Stimulated activated CD4-positive, alpha-beta T cell treated with anti-CD3 and anti-CD28 coated beads, TNF-alpha, amount 100 ng/mL, for 1 hour (primary cell): ENCODE measurements at places on chromosomes 4 and X.

- DNase-seq, result no peak
Measured at GRCh38 chr4:39166177-39166576, 16.2 kb upstream of the WDR19 start.

- no peak for DNase-seq
Measured at GRCh38 chrX:97494756-97495372, 611.2 kb downstream of the RPA4 start.

- no peak for DNase-seq
Measured at GRCh38 chrX:14964500-14964899, 91.3 kb downstream of the MOSPD2 start.

DNA sequence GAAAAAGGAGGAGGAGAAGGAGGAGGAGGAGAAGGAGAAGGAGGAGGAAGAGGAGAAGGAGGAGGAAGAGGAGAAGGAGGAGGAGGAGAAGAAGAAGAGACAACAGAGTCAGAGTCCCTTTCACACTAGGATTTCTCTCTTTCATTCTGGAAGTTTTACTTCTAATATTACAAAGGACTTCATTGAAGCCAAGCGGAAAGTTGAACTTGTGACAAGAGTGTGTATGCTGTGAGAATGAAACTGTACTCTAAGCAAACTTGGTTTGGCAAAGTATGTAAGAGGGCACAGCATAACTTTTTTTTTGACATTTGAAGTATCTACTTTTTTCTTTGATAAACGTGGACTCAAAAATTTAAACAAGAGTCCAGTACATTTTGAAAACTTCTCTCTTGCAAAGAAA is 48.0 kb downstream of the CXCL8 start:
- DNase-seq, result no peak

DNA sequence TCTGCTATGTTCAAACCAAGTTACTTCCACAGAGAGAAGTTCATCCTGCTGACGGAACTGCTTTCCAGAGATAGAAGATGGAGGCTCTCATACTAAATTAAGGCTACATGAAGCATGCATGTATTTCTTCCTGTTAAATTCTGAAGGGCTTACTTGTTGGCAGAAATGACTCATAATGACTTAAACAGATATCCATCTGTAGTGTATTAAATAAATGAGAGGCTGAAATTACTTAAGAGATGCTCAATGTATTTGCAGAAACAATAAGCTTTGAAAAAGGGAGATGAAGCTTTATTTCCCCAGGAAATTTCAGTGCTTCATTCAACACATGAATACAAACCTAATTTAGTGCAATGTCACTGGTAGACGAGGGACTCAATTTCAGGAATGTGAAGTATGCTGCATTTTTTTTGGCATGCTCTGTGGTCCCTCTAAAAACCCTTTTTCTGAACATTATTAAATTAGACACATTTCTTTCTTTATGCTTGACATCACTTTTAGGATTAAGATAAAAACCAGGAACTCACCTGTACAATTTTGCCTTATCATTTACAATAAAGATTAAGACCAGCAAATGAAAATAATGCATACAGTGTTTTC is 759.1 kb upstream of the POU3F4 start:
- no peak for DNase-seq

GRCh38 chr4:57042711-57043169 is 64.0 kb downstream of the POLR2B start:
- DNase-seq, result no peak

DNA sequence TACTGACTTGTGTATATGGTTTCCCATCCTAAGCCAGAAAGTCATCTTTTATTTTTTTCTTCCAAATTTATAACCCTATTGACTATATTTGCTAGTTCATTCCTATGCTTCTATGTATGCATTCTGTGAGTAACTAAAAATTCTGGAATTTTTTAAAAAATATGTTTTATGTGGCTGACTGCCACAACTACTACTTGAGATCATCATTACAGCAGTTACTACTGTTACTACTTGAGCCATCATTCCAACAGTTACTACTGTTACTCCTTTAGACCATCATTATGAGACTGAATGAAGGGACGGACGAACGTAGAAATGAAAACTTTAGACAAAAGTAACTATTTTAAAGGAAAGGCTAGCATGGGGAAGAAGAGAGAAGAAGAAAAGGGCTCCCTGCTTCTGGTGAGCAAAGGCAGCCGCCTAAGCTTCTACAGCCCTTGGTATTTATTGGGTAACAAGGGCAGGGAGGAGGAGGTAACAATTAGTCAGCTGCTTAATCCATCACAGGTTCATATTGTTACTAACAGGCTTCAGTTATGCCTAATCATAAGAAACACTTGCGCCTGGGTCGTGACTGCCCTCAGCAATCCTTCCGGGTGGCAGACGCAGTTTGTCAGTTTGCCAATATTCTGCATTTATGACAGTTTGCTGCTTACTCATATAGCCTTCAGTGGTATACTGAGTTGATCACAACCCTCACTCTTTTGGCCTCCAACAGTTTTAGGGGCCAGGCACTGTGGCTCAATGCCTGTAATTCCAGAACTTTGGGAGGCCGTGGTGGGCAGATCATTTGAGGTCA is 80.4 kb downstream of the PDLIM5 start:
- no peak for DNase-seq

GRCh38 chrX:48935301-48935670 is 16.5 kb upstream of the PIM2 start:
- DNase-seq, result no peak

- no peak for DNase-seq
Measured at GRCh38 chr4:8840006-8840793, 31.4 kb downstream of the HMX1 start.

DNA sequence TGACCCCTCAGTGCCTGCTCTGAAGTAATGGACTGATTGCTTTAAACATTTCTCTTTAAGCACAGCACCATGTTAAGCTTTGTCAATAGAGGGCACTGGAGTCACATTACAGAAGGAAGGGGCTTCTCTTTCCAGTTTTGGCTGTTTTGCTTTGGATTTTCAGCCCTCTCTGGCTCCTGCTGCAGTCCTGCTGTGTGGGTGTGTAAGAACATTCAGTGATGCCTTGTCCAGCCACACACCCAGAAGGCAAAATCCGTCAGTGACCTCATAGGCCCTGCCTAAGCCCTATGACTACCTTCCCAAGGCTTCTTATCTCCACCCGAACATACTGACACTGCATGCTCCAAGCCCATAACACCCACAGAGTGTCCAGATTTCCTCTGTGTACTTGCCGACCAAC is 215.3 kb upstream of the CTSO start:
- no peak for DNase-seq

GRCh38 chrX:38304010-38304409 is 23.3 kb downstream of the RPGR start:
- no peak for DNase-seq

DNA sequence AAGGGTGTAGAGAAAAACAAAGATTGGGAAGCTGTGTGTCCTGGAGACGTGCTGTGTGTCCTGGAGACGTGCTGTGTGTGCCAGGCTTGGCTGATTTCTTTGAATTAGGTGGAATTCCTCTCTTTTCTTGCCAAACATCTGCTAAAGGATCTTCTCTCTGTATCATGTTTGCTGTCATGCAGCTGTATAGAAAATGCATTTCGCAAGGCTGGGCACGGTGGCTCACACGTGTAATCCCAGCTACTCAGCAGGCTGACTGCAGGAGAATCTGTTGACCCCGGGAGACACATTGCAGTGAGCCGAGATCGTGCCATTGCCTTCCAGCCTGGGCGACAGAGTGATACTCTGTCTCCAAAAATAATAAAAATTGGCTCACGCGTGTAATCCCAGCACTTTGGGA is 187.0 kb downstream of the CRLF2 start:
- DNase-seq, result no peak

DNA sequence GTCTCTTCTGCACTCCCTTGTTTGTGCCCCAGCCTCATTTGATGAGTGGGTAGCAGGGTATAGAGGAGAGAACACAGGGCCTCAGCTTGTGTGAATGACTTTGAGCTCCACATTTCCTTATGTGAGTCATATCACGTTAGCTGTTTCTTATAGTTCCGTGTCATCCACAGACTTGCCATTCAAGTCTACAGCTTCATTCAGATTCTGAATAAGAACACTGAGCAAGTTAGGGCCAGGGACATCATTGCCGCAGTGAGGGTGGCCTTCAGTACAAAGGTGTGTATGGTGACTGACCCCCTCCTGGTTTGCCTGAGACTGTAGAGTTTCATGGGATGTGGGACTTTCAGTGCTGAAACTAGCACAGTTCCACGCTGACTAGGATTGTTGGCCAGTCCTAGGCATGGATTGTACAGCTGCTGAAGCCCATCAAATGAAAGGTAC is 23.6 kb downstream of the KLF3 start:
- DNase-seq, result no peak

GRCh38 chr4:128868758-128869157 is 59.3 kb downstream of the JADE1 start:
- no peak for DNase-seq
